ENCODE measurements at places on chromosomes 1 and 21.

DNA sequence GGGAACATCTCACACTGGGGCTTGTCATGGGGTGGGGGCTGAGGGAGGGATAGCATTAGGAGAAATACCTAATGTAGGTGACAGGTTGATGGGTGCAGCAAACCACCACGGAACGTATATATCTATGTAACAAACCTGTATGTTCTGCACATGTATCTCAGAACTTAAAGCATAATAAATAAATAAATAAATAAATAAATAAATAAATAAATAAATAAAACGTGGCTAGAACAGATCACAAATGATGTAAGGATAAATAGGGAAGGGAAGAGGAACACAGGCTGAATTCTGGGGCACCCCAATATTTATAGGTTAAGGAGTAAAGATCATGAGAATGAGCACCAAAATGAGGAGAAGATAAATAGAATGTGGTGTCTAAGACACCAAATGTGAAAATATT is 592.2 kb downstream of the AMY1C start:
- DNase-seq, result no peak

DNA sequence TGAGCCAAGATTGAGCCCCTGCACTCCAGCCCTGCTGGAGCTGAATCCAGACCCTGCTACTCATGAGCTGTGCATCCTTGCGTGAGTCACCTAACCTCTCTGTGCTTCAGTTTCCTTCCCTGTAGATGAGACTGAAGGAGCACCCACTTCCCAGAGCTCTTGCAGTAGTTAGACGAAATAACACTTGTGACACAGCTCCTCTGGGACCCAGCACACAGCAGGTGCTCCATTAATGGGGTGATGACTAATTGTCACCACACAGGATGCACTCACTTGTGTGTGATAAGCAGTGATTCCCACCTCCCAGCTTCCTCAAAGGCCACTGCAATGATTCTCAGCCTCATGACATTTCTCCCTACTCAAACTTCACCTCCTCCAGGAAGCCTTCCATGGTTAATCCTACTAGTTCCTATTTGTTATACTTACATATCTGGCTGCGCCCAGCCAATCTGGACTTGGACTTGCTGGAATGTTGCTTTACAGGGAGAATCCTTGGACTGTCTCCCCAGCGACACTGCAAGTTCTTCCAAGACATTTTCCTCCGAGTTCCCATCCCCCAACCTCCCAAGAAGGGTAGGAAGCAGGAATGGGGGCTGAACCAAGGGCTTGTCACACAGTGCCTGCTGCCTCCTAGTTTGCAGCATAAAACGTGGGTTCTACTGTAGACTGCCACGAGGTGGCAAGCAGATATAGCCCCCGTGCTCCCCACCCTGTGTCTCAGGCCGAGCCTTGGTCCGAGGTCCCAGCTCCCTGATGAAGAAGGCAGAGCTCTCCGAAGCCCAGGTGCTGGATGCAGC is 17.2 kb downstream of the DRAXIN start:
- DNase-seq, result no peak

DNA sequence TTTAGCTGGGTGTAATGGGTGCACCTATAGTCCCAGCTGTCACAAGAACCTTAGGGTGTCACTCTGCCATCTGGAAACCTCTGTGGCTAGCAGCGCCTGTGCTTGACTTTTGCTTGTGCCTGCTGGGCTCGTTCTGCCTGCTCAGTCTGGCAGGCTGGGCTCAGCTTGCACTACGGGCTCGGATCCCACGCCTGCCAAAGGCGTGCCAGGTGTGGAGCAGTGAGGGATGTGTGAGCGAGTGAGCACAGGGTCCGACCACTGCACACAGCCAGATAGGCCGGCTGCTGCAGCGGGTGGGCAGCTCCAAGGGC is 2.8 kb upstream of the LSM10 start:
- DNase-seq, result no peak

GRCh38 chr1:38117444-38117887 is 70.9 kb upstream of the POU3F1 start:
- no peak for DNase-seq

DNA sequence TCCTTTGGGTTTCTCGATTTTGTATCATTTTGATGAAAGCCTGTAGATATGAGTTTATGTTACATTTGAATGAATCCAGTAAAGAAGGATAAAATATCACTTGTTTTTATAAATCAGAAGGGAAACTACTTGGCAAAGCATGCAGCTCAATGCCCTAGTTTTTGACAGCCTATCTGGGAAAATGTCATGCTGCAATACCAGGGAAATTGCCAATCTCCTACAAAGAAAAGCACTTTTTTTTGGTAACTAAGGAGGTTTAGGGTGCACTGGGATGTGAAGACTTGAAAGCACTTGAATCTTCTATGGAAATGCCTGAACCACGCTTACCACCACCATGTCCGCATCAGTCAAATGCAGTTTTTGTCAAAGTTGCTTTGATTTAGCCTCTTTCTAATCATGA is 446.9 kb upstream of the LRRC7 start:
- DNase-seq, result no peak

DNA sequence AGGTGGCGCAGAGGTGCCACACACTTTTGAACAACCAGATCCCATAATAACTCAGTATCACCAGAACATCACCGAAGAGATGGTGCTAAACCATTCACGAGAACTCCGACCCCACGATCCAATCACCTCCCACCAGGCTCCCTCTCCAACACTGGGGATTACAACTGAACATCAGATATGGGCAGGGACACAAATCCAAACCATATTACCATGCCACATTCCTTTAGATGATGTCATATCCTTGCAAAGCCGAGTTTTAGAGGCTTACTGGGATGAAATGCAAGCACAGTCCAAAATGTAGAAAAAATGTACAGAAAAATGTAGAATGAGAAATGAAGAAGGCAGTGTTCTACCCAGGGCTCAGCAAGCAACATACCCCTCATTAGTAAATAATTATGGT is 64.7 kb downstream of the SGIP1 start:
- no peak for DNase-seq

GRCh38 chr1:12302798-12303447 is 73.1 kb downstream of the VPS13D start:
- no peak for DNase-seq

DNA sequence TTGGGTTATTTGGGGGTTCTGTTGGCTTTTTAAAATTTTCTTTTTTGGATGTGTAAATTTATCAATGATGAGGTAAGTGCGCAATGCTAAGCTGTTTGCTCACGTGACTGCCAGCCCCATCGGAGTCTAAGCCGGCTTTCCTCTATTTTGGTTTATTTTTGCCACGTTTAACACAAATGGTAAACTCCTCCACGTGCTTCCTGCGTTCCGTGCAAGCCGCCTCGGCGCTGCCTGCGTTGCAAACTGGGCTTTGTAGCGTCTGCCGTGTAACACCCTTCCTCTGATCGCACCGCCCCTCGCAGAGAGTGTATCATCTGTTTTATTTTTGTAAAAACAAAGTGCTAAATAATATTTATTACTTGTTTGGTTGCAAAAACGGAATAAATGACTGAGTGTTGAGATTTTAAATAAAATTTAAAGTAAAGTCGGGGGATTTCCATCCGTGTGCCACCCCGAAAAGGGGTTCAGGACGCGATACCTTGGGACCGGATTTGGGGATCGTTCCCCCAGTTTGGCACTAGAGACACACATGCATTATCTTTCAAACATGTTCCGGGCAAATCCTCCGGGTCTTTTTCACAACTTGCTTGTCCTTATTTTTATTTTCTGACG is 3.1 kb downstream of the OLIG2 start:
- DNase-seq, result no peak

- DNase-seq, result no peak
Measured at GRCh38 chr1:21059021-21059420, 117.7 kb downstream of the EIF4G3 start.

DNA sequence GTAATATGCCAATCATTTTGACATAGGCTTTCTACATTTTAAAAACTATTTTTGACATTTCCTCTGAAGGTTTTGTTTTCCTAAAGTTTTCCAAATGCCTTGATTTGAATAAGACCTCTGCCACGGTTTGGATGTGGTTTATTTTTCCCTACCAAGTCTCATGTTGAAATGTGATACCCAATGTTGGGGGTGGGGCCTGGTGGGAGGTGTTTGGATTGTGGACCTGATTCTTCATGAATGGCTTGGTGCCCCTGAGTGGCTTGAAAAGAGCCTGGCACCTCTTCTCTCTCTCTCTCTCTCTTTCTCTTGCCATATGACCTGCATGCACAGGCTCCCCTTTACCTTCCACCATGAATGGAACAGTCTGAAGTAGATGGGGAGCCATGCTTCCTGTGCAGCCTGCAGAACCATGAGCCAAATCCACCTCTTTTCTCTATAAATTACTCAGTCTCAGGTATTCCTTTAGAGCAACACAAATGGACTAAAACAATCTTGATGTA is 14.8 kb downstream of the MMEL1 start:
- no peak for DNase-seq

DNA sequence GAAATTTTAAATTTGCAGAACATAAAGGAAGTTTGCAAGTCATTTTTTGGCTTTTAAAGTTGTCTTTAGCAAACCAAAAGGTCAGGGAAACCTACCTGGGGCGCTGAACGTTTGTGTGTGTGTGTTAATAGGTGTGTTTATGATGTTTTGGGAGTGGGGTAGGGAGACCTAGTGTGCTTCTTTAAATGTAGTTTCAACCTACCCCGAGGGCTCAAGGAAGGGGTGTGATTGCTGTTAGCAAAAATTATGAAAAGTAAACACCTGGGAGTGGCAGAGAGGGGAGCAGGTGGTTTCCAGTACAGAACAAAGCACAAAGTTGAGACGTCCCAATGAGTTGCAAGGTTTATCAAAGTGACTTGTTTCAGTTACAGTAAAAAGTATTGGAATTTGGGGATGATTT is 58.7 kb upstream of the WDR26 start:
- no peak for DNase-seq

All from stimulated activated CD8-positive, alpha-beta memory T cell treated with anti-CD3 and anti-CD28 coated beads, Interleukin-7, amount 100 ng/mL, for 48 hours (primary cell).